ENCODE measurements at places on chromosomes 2 and 18.

DNA sequence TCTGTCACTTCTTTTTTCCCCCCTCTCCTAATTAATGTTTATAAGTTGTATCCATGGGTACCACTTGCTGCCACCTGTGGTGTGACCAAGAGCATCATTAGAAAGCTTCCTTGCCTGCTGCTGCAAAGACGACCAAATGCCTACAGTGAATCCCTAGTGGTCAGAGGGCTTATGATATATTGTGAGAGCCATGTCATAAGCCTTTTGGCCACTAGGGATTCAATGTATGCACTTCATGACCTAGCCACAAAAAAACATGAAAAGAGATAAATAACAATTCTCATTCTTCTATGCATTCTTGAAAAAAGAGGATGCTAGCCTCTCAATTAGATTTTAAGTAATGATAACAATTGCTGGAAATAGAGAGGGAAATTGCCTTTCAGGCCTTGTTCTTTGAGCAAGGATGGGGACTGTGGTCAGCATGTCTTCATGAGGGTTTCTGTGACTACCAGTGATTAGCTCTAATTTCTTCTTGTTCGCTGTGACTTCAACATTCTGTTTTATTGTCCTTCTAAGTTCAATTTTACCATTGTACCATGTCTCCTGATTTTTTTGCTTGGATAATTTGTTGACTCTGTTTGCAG, 435.3 kb downstream of the TGIF1 start:
- DNase-seq, result no peak

DNA sequence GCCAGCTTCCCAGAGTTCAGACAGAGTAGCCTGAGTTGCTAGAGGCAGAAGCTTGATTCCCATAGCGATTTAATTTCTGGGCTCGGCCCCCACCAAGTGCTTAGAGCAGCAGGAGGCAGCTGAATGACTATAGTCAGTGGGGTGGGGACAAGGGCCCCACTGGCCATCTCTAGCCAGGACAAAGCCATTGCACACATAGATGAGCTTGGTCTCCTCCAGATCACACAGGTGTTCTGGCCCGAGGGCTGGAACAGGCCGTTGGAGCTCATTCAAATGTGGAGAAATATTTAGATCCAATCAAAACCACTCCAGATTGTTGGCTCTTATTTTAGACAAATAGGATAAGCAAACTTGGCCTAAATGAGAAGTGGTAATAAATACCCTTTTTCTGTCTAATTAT, 287.3 kb upstream of the NCKAP5 start:
- DNase-seq, result no peak

DNA sequence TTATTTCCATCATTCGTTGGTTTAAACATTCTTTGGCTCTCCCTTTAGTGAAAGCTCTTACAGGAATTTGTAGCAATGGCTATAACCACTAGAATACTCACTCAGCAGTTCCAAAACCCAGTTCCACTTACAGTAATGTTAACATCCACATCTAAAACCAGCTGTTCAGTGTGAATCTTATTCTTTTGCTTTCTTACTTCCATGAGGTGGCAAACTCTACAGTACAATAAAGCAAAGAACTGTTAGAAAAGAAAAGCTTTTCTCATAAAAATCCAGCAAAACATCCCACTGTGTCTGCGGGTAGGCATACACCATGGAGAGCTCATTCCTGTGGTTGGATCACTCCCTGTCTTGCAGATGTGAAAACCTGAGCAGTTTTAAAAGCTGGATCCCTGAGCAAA, 147.1 kb downstream of the ARHGAP28 start:
- no peak for DNase-seq

GRCh38 chr2:111134055-111134454, 13.3 kb downstream of the BCL2L11 start:
- DNase-seq, result no peak

GRCh38 chr2:60555066-60555782, 1.8 kb upstream of the BCL11A start:
- DNase-seq, result peak; percentile 40

DNA sequence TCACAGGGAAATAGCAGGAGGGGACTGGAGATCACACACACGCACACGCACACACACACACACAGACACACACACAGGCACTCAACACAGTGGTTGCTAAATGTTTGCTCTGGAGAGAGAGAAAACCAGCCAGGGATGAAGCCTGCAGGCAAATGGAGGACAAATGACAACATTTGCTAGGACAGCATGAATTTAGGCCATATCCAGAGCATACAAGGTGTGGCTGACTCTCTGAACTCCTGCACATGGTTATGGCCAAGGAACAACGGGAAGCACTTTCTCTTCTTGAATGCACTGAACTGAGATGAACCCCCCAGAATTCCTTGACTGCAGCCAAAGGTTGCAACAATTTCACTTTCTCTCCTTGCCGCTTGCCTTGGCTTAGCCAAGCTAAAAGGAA, 230.0 kb upstream of the RASGRP3 start:
- DNase-seq, result no peak

DNA sequence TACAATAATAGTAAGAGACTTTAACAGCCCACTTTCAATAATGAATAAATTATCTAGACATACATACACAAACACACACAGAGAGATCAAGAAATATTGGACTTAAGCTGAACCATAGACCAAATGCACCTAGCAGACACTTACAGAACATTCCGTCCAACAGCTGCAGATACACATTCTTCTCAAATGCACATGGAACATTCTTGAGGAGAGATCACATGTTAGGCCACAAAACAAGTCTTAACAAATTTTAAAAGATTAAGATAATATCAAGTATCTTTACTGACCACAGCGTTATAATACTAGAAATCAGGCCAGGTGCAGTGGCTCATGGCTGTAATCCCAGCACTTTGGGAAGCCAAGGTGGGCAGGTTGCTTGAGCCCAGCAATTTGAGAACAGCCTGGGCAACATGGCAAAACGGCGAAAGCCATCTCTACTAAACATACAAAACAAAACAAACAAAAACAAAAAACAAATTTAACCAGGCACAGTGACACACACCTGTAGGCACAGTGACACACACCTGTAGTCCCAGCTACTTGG, 7.4 kb downstream of the CERKL start:
- no peak for DNase-seq

DNA sequence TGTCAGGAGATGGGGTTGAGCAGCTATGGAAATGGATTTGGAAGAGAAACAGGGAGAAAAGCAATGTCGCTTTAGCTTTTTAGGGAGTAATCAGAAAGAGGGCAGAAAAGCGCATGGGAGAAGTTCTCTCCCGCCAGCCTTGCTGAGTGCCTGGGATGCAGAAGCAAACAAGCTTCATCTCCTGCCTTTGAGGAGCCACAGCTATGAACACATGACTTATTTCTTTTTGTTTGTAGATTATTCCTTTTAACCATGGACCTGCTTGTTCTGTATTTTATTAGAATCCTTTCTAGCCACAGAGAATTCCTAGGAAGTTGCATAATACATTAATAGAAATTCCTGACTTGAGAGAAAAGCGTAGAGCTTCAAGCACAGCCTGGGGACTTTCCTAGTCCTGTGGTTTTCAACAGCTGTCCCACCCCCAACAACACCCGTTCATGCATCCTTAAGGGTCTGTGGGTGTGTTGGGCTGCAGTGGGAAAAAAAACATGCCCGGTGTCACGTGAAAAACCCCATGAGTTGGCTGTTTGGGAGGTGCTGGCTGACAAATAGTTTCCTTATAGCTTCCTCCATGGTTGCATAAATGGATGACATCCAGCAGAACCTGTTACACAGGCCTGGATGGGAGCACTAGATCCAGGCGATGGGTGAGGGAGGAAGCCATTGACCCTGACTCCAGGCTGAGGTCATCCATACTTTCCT, 14.9 kb downstream of the SLC9A4 start:
- DNase-seq, result no peak

DNA sequence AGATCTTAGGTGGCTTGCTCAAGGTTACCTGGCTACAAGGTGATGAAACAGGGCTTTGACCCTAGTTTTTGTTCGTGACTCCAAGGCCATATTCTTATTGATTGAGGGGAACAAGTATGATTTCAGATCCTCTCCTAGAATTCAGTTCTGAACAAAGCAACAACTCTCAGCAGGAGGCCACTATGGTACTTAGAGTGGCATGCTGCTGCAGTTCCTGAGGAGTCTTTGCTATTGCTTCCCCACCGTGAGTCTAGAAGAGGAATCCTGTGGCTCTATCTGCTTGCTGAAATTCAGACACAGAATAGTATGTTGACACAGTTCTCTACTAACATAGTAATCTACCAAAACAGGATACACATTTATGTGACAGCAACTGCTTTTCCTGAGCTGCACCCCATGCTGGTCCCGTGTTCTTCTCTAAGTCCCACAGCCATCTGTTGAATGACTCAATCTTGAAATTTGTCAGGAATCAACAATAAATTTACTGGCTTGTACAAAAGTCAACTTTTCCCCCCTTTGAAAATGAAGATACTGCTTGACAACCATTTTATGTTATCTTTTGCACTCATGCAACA, 4.1 kb downstream of the TGFBRAP1 start:
- DNase-seq, result no peak

DNA sequence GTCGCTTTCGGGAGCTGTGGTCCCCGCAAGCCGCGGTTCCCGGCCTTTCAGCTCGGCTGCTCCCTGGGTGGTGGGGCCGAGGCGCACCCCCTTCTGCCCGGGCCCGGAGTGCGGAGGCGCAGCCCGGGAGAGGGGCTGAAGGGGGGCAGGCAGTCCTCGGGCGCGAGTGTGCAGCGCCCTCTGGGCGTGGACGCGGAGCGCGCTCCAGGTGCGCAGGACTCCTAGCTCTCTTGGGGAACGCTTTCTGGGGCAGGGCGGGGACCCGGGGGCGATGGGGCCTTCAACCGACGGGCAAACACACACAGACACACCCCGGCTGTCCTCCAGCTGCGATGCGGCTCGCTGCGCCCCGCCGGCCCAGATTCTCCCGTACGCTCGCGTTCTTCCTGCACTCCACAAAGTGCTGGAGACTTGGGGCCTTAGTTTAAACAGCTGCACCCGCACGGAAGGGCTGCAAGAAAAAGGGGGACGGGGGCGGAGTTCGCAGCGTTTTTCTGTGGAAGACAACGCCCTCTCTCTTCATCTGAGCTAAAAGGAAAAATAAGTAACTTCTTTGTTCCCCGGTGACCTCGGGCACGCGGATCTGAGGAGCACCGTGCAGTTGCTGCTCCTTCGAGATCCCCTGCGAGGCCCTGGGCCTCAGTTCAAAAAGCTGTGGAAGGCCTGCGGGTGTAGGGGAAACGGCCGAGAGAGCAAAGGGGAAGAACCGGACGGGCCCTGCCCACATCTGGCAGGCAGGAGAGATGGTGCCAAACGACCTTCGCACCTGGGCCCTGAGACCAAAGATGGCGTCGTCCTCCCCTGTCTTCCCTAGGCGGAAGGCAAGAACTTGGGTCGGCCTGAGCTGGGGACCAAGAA, 593 bp upstream of the SDC1 start:
- no peak for DNase-seq

GRCh38 chr2:227655454-227655853, 11.2 kb upstream of the SCYGR5 start:
- DNase-seq, result no peak

DNA sequence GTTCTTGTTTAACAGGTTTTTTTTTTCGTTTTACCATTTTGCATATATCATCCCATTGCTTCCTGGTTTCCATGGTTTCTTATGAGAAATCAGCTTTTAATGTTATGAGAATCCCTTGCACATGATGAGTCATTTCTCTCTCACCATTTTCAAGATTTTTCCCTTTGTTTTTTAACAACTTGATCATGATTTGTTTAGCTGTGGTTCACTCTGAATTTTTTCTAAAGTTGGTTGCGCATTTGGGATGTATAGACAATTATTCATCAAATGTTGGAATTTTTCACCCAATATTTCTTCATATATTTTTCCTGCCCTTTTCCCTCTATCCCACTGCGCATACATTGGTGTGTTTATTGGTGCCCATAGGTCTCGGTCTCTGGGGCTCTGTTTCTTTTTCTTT, 42.4 kb upstream of the BIN1 start:
- no peak for DNase-seq

- DNase-seq, result no peak
These were observed 214.3 kb upstream of the NXPH2 start for GRCh38 chr2:138994502-138994901.

GRCh38 chr2:3659447-3660432, 1.7 kb downstream of the ALLC start:
- peak; percentile 41 for DNase-seq

- peak; percentile 32 for DNase-seq
These were observed 140.0 kb downstream of the MEIS1 start for GRCh38 chr2:66574701-66575624.

GRCh38 chr2:215900203-215900611, 113.1 kb downstream of the MREG start:
- no peak for DNase-seq

DNA sequence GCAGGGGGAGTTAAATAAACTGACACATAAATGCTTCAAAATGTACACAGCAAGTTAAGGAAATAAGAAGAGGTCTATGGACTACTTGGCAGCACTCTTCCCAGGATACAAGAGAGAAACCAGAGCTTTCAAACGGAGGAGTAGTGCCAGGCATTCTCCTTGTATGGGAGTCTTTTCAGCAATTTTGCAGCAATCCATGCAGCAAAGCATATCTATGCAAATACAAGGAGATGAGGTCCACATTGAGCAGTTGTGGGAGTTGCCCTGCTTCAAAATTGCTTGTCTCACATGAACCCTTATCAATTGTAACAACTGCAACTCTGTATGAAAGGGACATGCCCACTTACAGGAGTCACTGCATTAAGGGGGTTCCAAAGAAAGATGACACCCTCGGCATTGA, 37.8 kb downstream of the SCN9A start:
- DNase-seq, result no peak

DNA sequence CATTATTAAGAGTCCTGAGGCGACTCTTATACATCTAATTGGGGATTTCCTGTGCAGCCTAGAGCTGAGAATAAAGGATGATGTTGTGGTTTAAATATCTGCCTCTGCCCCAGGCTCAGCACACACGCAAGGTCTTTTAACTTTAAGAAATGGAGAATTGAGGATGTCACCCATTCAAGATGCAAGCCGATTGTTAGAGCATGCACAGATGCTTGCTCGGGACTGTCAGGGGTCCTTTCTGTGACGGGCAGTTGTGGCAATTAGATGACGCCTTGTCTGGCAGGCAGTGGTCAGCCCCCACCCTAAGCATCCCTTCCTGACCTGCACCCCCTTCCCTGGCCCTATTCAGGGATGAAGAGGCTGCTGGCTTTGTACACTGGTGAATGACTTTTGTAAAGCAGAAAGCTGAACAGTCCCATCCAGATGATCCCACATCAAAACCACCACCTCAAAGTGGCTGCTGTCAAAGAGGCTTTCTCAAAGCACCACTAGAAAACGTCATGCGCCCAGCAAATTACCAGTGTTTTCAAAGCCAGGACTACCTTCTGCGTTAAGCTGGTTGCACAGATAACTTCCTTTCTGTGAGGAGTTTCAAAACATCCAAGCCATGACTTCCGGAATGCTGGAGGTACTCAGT, 23.7 kb downstream of the FAM178B start:
- DNase-seq, result no peak
